ENCODE measurements at places on chromosomes 1 and 21. TPM values are rescaled to one million over a fixed set of nuclear protein-coding genes. Genes with fewer than 3 reads are reported as not detected.

DNA sequence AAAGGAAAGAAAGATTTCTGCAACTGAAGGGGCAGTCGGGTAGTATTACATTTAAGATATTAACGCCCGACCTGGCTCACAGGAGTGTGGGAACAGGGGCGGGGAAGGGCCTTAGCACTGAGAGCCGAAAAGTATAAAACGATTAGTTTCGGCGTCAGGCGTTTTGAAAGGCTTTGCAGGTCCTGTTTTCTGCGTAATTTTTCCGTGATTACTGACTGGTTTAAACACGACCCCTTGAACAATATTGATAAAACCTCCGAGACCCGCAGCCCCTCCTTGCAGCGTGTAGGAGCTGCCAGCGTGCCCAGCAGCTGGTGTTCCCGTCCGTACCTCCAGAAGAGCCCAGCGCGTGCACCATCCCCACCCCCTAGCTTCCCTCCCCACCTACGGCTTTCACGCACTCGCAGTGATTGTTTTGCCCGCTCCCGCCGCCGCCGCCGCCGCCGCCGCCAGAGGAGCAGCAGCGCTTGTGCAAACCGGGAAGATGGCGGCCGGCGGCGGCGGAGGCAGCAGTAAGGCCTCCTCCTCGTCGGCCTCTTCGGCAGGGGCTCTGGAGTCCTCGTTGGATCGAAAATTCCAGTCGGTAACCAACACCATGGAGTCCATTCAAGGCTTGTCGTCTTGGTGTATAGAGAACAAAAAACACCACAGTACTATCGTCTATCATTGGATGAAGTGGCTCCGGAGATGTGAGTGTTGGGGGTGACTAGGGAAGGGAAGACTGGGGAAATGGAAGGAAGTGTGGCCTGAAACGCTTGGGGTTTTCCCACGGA lies 470 bp downstream of the RPRD2 start:
- peak; percentile 90 for DNase-seq

- no peak for DNase-seq
Measured at GRCh38 chr1:76292418-76293184, 218.1 kb downstream of the ST6GALNAC3 start.

- DNase-seq = no peak
Measured at GRCh38 chr1:30998887-30999286, 66.6 kb downstream of the PUM1 start.

DNA sequence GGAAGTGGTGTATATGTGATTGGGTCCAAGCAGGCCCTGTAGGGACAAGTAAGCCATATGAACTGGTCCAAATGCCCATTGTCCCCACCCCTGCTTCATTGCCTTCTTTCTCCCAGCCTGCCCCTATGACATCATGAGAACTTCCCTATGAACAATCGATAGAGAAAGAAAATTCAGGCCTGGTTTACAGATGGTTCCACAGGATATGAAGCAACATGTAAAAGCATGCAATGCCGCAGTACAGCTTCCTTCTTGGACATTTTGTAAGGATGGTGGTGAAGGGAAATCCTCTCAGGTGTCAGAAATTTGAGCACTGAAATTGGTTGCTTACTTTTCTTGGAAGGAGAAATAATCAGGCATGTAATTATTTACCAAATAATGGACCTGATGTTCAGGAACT lies 581.7 kb downstream of the MRPL39 start:
- DNase-seq = no peak

- DNase-seq = peak; percentile 22
Measured at GRCh38 chr1:226403201-226404034, 4.5 kb downstream of the PARP1 start.

DNA sequence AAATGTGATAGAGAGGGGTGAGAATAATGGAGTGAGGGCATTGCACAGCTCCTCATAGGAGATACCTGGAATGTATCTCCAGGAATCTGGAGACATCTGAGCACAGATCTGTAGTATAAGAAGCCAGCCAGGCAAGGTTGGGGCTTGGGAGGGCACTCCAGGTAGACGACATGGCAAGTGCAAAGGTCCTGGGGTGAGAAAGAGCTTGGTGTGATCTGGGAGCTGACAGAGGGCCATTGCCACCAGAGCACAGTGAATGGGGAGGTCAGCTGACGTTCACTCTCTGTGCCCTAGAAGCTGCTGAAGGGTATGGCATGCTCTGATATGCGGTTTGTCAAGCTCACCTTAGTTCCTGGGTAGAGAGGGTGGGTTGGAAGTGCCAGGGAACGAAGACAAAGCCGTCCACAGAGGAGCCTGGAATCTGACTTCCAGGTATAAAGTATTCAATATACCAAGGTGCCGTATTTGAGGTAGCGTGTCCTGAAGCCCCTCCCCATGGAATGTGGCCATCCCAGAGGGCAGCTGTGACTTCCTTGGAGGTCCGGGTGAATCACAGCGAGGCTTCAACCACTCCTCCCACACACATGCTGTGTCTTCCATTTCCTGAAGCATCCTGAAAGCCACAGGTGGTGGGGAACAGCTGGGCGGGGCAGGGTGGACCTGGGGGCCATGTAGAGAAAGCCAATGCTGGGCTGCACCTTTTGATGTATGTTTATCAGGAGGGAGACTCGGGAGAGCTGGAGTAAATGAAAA lies 182.7 kb upstream of the KLHDC7A start:
- DNase-seq = no peak

- DNase-seq = no peak
Measured at GRCh38 chr1:51302746-51303145, 27.6 kb downstream of the TTC39A start.

GRCh38 chr1:61058483-61059245 lies 23.7 kb upstream of the NFIA start:
- DNase-seq = no peak

DNA sequence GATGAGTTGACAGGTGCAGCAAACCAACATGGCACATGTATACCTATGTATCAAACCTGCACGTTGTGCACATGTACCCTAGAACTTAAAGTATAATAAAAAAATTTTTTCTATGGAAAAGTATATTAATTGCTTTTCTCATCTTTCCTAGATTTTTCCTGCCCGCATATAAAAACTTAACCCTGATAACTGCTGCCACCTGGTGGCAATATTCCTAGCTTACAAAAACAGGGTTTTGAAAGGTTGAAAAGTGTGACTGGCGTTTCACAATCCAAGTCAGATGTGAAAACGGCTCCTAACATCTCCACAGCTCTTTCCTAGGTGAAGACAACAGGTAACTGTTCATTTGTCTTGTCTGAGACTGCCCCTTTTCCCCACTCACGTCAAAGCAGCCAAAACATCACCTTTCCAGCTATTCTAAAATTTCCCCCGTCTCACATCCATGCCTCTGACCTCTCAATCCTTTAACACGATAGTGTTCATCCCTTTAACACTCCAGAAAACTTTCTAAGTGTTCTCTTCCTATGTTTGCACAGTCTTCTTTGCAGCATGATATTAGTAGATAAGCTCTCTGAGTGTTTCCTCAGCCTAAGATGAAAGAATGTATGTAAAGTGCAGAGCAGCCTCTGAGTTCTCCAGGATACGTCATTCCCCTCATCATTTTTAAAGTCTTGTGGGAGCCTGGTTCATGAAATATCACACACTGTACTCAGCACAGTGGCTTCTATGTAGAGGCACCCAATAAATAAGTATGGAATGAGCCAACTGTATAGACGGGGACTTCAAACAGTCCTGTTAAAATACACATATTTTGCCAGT lies 27.5 kb downstream of the OVGP1 start:
- peak; percentile 76 for DNase-seq

DNA sequence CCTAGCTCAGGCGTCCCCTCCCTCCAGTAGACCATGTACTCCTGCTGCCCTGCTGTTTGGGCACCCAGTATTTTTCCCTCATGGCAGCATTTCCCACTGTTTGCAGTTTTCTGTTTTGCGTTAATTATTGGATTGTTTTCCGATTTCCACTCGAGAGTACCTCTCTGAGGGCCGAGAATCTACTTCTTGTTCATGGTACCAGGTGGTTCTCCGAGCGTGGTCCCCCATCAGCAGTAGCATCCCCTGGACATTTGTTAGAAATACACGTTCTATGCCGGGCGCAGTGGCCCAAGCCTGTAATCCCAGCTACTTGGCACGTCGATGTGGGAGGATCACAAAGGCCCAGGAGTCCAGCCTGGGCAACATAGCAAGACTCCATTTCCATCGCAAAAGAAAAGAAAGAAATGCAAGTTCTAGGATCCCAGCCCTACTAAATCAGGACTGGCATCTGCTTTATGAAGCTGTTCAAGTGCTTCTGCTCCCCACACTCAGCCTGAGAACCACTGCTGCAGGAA lies 690 bp downstream of the RRP1 start:
- DNase-seq = no peak

DNA sequence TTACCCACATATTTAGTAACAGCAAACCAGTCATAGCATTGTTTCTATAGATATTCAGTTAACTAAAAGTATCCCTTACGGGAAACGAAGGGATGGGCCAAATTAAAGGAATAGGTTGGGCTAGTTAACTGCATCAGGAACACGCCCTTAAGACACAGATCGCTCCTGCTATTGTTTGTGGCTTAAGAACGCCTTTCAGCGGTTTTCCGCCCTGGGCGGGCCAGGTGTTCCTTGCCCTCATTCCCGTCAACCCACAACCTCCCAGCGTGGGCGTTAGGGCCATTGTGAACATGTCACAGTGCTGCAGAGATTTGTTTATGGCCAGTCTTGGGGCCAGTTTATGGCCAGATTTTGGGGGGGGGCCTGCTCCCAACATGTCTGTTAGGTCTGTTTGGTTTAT lies 14.7 kb downstream of the TNFRSF18 start:
- no peak for DNase-seq

DNA sequence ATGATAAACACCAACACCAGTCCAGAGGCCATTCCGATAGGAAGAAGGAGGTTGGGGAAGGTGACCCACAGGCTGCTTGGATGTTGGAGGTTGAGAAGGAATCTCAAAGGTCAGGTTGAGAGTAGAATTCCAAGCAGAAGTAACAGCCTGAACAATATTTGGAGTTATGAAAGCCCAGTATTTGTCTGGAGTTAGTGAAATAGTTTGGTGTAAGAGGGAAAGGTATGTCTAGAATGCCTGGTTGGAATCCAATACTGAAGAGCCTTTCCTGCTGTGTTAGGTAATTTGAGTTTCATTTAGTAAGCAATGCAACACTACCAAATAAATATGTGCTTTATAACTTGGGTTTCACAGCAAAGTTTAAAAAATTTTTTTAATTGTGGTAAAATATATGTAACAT lies 70.5 kb upstream of the MCOLN3 start:
- no peak for DNase-seq

- DNase-seq = no peak
Measured at GRCh38 chr1:59008599-59009347, 224.9 kb upstream of the JUN start.

DNA sequence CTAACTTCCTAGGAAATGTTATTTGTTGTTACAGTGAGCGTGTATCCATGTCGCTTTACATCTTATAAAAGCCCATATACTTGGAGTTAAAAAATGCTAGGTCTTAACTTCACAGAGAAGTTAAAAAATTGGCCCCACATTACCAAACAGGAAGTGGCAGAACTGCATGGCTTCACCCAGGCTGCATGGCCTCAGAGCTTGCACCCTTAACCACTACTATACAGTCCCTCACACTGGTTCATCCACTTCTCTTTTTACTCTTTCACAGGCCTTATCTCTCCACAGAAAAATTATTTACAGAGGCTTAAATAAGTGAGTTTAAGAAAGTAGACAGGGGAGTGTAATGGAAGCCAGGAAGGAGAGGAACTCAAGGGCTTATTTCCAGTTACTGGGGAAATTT lies 402.5 kb downstream of the HHAT start:
- no peak for DNase-seq

GRCh38 chr1:36092798-36093185 lies 4.1 kb downstream of the ADPRS start:
- no peak for DNase-seq

- no peak for DNase-seq
Measured at GRCh38 chr1:54876814-54877213, 10.2 kb downstream of the DHCR24 start.

GRCh38 chr1:17573518-17574041 lies 34.1 kb downstream of the ARHGEF10L start:
- peak; percentile 41 for DNase-seq

GRCh38 chr1:24909388-24909898 lies 20.6 kb downstream of the RUNX3 start:
- DNase-seq = peak; percentile 25

GRCh38 chr1:186654741-186655140 lies 25.5 kb downstream of the PTGS2 start:
- no peak for DNase-seq

- DNase-seq = no peak
Measured at GRCh38 chr21:31397030-31397429, 53.0 kb upstream of the TIAM1 start.

DNA sequence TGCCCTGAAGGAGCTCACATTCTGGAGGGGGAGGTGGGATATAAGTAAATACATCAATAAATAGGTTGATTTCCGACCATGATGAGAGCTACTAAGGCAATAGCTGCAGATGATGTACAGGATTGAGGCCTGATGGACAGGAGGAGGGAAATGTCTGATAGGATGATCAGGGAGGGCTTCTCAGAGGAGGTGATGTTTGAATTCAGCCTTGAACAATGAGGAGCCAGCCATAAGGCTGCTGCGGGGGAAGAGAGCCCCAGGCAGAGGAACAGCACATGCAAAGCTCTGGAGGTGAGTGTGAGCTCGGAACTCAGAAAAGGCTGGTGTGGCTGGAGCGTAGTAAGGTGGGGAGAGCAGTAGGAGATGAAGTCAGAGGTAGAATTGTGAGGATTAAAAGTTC lies 411.7 kb downstream of the PTPRU start:
- DNase-seq = no peak

- DNase-seq = no peak
Measured at GRCh38 chr1:54649130-54649898, 7.7 kb downstream of the MROH7 start.

DNA sequence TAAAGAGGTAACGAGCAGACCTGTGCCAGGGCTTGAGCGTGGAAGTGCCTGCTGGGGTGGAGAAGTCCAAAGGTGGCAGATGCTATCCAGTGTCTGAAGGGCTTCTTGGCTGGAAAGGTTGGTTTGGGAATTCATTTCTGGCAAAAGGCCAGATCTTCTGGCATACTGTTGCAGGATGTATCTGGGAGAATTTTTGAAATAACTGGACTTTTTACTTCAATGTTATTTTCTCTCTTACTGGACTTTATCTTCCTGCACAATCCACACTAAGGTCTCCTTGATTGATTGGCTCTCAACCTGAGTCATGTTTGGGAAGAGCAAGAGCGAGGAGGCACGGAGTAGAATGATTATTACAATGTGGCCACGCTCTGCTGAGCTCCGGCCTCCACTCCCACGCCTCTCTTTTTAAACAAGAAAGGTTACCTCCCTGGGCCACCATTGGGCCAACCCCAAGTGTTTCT lies 278.4 kb downstream of the TM2D1 start:
- no peak for DNase-seq

RGSL1 gene
- not detected for total RNA-seq

SFN gene
- total RNA-seq = 66.7 TPM

RAB13 gene
- 27.0 TPM for total RNA-seq

HSD3B2 gene
- not detected for total RNA-seq

PUM1 gene
- 89.8 TPM for total RNA-seq

MEAF6 gene
- 79.1 TPM for total RNA-seq

ANKRD65 gene
- total RNA-seq = 13.4 TPM

CBR3 gene
- 6.5 TPM for total RNA-seq

TRIM45 gene
- total RNA-seq = 11.6 TPM

ESPN gene
- 3.8 TPM for total RNA-seq

TTLL10 gene
- 0.41 TPM for total RNA-seq

LCE1F gene
- not detected for total RNA-seq

TSPEAR gene
- total RNA-seq = 1.0 TPM

HSD3B1 gene
- not detected for total RNA-seq

All from tongue (tissue), 3 donors.